ENCODE measurements at places on chromosomes 3 and 15.

DNA sequence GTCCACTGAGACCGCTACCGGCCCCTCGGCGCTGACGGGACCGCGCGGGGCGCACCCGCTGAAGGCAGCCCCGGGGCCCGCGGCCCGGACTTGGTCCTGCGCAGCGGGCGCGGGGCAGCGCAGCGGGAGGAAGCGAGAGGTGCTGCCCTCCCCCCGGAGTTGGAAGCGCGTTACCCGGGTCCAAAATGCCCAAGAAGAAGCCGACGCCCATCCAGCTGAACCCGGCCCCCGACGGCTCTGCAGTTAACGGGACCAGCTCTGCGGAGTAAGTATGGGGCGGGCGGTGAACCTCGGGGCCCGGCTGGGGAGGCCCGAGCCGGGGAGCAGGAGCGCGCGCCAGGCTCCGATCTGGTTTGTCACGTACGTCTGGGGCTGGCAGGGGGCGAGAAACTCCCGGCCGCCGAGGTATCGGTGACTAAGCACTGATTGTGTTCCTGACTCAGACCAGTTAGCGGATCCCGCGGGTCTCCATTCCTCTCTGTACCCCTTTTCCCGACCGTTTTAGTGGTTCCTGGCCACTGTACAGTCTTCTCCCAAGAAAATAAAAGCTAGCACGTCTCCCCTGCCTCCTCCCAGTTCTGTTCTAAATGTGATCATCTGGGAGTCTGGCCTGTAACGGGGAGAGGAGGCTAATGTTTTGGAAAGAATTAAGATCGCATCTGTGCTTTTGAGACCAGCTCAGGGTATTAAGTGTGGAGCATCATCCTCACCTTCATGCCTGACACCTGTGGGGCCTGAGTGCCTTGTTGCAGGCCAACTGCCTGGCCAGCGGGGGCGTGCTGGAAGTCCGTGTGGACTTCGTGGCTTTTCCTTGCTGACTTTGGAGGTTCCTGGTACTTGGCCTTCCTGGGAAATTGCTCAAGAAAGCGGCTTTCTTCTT, 691 bp downstream of the MAP2K1 start:
- DNase-seq: peak; percentile 70

- DNase-seq: no peak
Measured at GRCh38 chr15:70065006-70065722, 32.6 kb downstream of the TLE3 start.

- DNase-seq: no peak
Measured at GRCh38 chr3:133977568-133977967, 52.2 kb downstream of the SLCO2A1 start.

DNA sequence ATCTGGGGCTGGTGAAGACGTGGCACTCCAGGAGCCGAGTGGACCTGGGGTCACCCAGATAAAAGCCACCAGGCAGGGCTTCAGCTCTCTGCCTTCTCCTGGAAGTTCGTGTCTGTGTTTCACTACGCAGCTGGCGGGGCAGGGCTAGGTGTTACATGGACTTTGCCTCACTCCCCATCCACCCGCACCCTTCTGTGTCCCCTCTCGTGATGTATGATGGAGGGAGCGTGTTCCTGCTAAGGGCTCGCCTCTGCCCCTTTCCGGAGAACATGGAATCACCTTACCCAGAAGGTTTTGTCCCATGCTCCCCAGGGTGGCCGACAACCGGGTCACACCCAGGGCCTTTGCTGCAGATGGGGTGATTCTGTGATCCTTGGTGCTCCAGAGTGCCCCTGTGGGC, 96.2 kb downstream of the GABRG3 start:
- no peak for DNase-seq

GRCh38 chr3:151318991-151319390, 2.4 kb upstream of the GPR87 start:
- no peak for DNase-seq

- no peak for DNase-seq
Measured at GRCh38 chr3:72632129-72632528, 216.1 kb downstream of the SHQ1 start.

DNA sequence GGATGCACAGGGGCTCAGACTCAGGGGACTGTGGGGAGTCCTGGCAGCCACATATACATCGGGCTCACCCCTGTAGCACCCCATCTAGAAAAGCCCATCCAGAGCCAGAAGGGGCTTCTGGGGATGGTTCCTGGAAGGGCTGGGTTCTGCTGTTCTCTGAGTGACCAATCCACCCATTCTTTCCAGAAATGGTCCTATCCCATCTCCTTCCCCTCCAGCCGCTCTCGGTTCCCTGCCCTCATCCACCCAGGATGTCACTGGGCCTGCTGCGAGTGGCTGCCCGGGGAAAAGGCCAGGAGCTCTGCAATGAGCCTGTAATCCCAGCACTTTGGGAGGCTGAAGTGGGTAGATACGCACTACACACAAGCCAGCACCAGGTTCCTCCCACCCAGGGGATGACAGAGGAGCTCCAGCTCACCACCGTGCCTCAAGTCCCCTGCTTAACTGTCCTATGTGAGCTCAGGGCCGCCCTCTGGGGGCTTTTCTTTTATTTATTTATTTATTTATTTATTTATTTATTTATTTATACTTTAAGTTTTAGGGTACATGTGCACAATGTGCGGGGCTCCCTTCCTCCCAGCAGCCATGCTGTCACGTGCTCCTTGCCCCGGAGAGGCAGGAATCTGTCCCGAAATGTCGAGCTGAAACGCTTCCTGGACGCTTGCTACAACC, 13.6 kb upstream of the CSK start:
- no peak for DNase-seq

- DNase-seq: no peak
Measured at GRCh38 chr3:196991581-196992460, 23.2 kb upstream of the PIGZ start.

- DNase-seq: no peak
Measured at GRCh38 chr3:188208516-188208981, 54.6 kb downstream of the LPP start.

DNA sequence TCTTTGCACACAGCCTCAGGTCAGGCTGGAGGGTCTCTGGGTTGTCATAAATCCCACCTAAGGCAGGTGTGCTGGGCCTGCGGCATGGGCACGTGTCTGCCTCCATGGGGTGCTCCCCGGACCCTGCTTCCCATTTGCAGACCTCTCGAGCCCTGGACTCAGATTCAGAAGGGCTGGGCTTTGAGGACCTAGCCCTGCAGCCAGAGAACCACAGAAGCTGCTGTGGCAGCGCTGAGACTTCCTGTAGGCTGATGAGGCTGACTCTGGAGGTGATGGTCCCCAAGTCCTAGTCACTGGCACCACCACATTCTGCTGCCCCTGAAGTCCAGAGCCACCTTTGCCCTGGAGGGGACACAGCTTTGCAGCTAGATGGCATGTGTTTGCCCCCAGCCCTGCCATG, 156.4 kb downstream of the LRRC28 start:
- DNase-seq: no peak

Measured in stimulated activated CD8-positive, alpha-beta memory T cell treated with anti-CD3 and anti-CD28 coated beads, Interleukin-2, amount 100 ng/mL, for 48 hours (primary cell).